Small intestine (tissue), 16 donors: ENCODE measurements at places on chromosomes 4 and X.

DNA sequence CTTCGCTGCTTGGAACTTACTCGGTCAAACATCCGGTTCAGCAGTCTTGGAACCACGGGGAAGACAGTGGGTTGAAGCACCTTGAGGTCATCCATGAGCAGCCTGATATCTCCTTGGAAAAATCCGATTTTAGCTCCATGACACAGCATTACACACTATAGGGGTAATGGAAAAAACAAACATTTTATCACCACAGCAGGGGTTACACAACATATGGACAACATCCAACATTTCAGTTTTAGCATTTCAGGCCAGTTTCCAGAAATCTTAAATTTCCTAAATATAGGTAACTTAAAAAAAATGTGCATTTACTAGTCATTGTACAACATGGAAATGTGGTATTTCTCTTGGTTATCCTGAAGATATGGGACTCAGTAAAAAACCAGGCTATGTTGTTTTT, 34.4 kb upstream of the CENPU start:
- DNase-seq, result no peak

GRCh38 chr4:157265281-157265680, 44.8 kb downstream of the GRIA2 start:
- no peak for DNase-seq

GRCh38 chrX:6021316-6022091, 207.2 kb downstream of the NLGN4X start:
- DNase-seq, result peak; percentile 28

DNA sequence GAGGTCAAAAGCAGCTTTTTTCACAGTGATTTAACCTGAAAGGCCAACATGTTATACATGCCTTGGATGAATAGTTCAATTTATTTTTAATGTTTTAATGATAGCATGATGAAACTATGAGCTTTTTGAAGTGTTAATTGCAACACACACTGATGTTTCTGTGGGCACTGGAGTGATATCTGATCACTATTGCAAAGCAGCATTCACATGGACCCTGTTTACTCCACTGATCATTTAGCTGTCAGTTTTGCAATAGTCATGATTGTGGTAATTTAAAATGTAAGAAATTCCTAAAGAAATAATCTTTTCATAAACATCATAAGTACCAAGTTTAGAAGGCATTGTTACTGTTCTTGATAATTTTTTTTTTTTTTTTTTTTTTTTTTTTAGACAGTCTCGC, 74.1 kb downstream of the ARSJ start:
- DNase-seq, result no peak

DNA sequence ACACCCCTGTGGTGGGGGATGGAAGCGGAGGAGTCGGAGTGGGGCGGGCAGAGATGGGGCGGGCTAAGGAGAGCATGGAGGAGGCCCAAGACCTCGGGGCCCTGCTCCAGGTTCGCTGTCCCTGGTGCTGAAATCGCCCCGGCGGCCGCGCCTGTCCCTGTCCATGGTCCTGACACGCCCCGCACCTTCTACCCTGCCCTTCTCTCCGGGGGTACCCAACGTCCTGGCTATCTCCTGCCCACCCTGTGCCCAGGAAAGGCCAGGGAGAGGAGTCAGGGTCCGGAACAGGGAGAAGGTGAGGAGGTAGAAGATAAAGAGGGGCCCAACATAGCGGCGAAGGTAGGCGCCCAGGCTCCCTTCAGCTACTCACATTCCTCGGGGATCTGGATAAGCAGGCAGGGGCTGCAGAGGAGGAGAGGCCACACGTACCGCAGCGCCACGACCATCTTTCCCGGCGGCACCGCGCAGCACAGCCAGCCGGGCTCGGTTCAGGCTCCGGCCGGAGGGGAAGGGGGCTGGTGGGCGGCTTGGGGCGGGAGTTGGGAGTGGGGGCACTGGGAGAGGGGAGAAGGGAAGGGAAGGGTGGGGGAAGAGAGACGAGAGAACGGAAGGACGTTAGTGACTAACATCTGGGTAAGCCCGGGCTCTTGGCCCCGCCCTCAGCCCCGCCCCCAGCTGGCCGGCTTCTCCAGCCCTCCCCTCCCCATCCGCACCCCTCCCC, 10.4 kb downstream of the L1CAM start:
- peak; percentile 65 for DNase-seq

- no peak for DNase-seq
Measured at GRCh38 chrX:63765712-63766111, 19.3 kb downstream of the ARHGEF9 start.

DNA sequence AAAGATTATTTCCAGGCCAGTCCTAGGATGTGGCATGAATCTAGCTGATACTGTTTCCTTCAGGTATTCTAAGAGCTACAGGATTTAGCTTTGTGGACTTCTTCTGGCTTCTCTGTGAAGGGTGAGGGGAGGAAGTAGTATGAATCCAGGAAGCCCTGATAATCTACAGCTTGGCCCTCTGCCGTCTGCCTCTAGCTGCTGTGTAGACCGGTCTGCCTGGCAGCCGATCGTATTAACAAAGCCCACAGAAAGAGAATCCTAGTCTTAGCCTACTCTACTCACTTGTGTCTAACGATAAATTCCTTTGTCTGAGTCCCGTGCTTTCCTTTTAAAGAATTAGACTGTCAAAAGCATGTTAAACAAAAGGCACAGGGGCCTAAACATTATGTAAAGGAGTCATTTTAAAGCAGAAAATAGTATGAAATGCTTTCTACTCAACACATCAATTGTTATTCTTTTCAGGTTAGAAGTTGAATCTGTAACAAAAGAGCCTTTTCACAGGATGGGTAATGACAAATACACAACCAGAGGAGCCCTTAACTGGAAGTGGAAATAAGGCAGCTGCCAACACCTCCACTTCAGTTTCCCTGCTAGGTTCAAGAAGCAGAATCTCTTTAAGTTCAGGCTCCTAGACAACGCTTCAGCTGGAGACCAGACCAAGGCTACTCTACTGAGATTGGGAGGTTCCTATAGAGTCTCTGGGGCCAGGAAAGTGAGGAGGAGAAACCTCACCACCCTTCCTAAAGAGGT, 48.9 kb upstream of the UCP1 start:
- DNase-seq, result no peak

GRCh38 chr4:100882661-100883060, 364.8 kb upstream of the EMCN start:
- no peak for DNase-seq

GRCh38 chrX:103538728-103539127, 19.4 kb upstream of the RAB40A start:
- DNase-seq, result peak; percentile 6

GRCh38 chr4:97910005-97910404, 233.3 kb downstream of the STPG2 start:
- no peak for DNase-seq

GRCh38 chr4:43423276-43423675, 530.8 kb downstream of the GRXCR1 start:
- no peak for DNase-seq

- no peak for DNase-seq
Measured at GRCh38 chr4:149896432-149896831, 80.8 kb upstream of the IQCM start.

DNA sequence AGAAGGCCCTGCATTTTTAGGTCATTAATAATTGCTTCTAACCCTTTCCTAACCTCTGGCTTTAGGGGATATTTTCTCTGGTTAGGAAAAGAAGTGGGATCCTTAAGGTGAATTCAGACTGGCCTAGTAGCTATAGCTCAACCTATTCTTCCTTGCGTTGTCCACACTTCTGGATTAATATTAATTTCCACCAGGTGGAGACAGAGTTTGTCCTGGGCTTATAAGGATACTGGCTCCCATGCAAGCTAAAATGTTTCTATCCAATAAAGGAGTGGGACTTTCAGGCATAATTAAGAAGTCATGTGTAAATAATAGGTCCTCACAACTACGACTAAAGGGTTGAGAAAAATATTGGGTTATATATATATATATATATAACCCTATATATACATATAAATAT, 860.0 kb upstream of the POU3F4 start:
- no peak for DNase-seq

- DNase-seq, result no peak
Measured at GRCh38 chrX:136762820-136763452, 17.8 kb downstream of the ARHGEF6 start.

- DNase-seq, result peak; percentile 8
Measured at GRCh38 chrX:123049071-123049625, 134.9 kb upstream of the GRIA3 start.

DNA sequence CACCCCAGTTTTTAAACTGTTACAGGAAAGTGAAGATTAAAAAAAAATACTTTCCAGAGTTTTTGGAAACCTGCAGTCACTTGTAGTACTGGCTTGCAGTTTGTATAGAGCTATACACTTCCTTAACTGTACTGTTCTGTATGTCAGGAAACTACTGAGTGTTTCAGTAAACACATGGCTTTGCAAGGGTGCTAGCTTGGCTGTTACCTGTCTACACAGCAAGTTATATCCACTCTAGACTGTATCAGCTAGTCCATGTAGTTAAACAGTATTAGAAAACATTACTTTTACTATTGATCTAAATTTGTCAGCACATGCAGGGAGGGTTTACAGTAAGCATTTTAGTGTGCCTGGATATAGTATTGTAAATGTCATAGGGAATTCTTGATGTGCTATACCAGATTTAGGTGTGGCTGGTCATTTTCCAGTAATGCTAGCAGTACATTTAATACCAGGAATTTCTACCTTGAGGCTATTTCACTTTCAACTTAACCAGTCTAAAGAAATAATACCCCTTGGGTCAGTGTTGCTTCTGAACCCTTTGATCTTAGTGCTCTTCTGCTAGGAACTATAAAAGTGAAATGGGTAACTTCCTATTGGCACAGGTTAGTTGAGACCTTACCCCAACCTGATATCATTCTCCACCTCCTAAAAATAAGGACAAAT, 192.3 kb upstream of the ANKRD50 start:
- DNase-seq, result no peak

DNA sequence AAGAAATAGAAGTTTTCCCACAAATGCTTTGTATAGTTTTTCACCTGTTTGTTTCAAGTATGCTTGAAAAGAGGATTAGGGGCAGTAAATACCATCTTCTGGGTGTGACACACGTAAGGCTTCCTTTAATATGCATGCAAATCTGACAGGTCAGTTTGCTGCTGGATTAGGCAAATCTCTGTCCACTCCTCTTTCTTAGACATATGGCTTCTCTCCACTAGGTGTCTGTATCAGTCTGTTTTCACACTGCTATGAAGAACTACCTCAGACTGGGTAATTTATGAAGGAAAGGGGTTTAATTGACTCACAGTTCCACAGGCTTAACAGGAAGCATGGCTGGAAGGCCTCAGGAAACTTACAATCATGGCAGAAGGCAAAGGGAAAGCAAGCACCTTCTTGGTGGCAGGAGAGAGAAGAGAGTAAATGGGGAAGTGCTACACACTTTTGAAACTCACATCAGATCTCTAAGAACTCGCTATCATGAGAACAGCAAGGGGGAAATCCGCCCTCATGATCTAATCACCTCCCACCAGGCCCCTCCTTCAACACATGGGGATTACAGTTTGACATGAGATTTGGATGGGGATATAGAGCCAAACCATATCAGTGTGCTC, 66.9 kb downstream of the TAB3 start:
- DNase-seq, result peak; percentile 0

- no peak for DNase-seq
Measured at GRCh38 chr4:141416677-141417363, 196.1 kb downstream of the ZNF330 start.

DNA sequence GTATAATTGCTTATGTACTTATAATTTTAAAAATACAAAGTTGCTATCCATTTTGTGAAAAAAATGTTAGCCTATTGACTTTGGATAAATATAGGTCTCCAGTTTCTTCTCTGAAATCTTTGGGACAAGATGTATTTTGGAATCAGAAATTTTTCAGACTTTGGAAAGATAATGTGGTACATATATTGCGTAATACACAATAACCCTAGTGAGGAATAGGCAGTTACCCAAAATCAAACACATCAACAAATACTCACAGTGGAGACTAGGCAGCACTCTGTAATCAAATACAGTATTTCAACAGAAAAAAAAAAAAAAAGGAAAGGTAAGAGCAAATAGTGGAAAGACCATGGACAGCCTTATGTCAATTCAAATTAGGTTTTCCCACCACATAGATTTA, 796.8 kb downstream of the ADGRL3 start:
- DNase-seq, result no peak

GRCh38 chr4:47642191-47642830, 157.2 kb downstream of the ATP10D start:
- DNase-seq, result no peak

DNA sequence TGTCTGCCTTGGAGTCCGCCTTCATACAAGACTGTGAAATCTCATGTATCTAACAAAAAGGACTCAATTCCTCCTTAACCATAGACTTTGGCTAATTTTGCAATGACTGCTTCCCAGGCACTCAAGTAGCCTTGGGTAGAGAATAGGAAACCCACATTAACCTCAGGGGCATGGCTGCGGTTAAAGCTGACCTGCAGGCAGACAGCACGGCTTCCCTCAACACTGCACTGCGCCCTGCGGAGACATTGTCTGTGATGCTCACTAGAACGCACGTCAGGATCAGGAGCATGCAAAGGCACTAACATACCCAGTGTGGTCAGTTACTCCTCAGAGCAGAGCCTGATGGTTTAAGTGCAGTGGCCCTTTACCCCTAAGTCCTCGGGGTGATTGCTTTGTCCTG, 10.3 kb upstream of the GPR143 start:
- DNase-seq, result no peak

DNA sequence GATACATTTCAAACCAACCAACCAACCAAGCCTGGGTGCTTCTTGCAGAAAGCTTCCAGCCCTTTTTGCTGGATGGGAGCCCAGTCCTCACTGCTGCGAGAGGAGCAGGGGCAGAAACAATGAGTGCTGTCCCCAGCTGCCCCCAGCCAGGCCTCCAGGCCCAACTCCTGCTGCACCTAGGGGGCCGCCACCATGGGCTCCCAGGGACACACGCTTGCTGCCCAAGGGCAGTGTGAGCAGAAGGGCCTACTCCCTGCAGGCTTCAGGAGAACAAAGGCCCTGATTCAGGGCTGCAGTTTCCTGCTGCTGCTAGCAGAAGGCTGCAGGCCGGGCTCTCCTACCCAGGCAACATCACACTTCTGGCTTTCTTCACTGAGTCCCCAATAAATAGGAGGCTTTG, 37.7 kb upstream of the ENPP6 start:
- DNase-seq, result no peak

DNA sequence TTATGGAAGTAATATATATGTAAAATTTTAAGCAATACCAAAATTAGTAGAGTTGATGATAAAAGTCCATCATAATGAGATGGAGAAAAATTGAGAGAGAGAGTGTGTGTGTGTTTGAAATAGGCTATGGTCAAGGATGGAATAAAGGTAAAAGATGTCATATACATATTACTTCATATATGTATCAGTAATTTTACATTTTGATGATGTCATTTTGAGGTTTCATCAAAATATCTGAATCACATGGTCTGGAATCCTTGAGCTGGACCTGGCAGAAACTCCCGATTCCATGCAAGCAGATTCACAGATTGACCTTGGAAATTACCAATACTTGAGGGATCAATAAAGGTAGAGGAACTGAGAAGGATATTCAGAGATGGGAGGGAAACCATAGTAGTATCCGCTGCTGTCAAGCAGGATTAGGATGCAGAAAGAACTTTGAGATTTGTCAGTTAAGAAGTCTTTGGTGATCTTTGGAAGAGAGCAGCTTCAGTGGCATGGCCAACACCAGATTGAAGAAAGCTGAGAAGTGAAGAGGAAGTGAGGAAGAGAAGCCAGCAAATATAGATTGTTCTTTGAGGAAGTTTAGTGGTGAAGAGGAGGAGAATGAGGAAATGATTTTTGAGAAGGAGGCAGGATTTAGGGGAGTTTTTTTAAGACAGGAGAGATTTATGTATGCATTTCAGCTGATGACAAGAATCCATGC, 21.5 kb downstream of the DNAAF6 start:
- no peak for DNase-seq

GRCh38 chr4:7324651-7325121, 110.0 kb downstream of the PSAPL1 start:
- no peak for DNase-seq
